ENCODE measurements at places on chromosomes 1 and 21.

DNA sequence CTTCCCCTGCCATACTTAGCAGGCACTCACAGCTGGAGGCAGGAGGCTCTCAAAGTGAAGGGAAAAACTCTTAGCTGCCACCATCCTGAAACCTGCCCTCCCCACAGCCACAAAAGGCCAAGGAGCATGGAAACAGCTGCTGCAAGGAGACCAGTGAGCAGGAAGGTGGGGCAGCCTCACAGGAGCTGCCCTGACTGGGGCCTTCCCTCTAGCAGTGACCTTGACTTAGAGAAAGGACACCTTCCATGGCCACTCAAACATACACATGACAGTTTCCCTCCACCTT, 126.3 kb downstream of the HIVEP3 start:
- DNase-seq: no peak

GRCh38 chr1:185721553-185721952, 12.6 kb upstream of the HMCN1 start:
- no peak for DNase-seq

DNA sequence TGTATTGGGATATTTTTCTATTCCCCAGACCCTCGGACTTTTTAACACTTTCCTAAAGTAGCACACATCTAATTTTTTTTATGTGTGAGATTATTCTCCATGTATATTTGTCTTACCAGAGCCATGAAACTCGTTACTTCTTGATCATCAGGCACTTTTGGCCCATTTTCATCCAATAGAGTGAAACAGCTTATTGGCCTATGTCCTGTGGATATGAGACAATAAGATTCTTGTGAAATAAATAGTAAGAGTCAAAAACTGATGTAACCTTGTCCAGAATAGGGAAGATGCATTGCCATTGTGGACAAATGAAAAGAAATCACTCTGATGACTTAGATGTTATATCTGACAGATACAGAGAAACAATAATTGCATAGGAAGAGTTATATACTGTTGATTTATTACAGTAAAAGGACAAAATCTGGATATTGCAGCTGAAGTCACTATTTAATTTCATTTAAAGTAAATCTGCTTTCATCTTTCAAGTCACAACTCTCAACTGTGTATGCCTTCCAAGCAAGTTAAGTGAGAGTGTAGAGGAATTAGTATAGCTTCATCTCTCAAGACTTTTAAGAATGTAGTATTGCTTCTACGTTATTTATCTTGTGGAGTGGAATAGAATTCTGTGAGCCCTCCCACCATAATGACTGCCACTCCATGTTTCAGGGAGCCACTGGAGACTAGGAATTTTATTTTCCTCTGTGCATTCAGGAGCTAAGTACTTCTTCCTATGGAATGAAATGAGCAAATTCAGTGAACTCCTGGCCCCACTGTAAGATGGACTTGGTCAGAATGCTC, 86.9 kb downstream of the ADAMTS1 start:
- no peak for DNase-seq

DNA sequence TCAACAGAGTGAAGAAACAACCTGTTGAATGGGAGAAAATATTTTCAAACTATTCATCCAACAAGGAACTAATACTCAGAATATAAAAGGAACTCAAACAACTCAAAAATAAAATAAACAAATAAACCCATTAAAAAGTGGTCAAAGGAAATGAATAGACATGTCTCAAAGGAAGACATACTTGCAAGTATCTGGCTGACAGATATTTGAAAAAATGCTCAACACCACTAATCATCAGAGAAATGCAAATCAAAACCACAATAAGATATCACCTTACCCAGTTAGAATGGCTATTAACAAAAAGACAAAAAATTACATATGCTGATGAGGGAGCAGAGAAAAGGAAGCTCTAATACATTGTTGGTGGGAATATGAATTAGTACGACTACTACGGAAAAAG, 38.2 kb downstream of the TNFSF4 start:
- no peak for DNase-seq

- DNase-seq: peak; percentile 94
These were observed 44.2 kb upstream of the LAPTM5 start for GRCh38 chr1:30801771-30802198.

GRCh38 chr1:64215576-64215975, 12.2 kb downstream of the UBE2U start:
- DNase-seq: no peak

- peak; percentile 53 for DNase-seq
These were observed 32.7 kb downstream of the XCL1 start for GRCh38 chr1:168608796-168609715.

- DNase-seq: no peak
These were observed 148.7 kb upstream of the PRMT6 start for GRCh38 chr1:106907795-106908194.

- DNase-seq: peak; percentile 28
These were observed 1512.2 kb downstream of the KCNT2 start for GRCh38 chr1:195096051-195096521.

DNA sequence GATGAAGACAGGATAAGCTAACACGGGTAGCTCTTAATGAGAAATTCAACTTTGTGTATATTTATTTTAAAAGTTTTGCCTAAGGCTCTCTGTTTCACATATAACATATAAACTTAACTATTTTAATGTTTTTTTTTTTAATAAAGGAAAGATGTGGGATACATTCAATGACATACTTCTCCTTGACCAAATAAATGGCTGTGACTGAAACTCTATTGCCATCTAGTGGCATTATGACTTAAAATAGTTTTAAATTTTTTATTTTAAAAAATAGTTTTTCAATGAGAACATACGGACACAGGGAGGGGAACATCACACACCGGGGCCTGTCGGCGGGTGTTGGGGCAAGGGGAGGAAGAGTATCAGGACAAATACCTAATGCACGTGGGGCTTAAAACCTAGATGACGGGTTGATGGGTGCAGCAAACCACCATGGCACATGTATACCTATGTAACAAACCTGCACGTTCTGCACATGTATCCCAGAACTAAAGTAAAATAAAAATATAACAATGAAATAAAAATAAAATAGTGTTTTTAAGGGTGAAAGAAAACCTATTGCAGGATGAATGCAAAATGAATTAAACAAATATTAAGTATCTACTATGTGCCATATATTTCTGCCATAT, 83.4 kb downstream of the LYST start:
- no peak for DNase-seq

GRCh38 chr1:7567376-7567775, 203.7 kb upstream of the VAMP3 start:
- DNase-seq: no peak

- DNase-seq: no peak
These were observed 9.4 kb upstream of the OR2M2 start for GRCh38 chr1:248165186-248165585.

DNA sequence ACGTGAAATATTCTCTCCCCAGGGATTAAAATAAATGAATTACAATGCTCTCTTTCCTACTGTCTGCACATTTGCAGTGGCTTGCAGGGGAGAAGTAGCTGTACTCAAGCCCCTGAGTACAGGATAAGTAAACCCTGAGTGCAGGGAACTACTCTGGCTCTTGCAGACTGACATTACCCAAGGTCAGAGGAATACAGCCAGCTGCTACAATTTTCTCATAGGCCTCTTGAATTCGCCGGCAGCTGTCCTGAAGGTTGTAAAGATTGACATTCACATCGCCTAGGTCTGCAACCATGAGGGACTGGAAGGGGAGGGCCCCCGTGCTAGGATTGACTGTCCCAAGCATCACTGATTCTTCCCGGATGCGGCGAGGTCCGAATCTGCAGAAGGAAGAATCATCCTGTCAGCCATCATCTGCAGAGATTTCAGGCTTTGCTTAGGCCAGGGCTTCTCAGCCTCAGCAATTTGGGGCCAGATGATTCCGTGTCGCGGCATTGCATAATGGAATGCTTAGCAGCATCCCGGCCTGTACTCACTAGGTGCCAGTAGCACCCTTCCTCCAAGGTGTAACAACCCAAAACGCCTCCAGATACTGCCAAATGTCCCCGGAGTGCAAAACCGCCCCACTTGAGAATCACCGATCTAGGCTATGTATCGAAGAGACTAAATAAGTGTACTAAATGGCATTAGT, 1.7 kb downstream of the AGMAT start:
- DNase-seq: no peak

- no peak for DNase-seq
These were observed 82.3 kb downstream of the DENND1B start for GRCh38 chr1:197692965-197693364.

DNA sequence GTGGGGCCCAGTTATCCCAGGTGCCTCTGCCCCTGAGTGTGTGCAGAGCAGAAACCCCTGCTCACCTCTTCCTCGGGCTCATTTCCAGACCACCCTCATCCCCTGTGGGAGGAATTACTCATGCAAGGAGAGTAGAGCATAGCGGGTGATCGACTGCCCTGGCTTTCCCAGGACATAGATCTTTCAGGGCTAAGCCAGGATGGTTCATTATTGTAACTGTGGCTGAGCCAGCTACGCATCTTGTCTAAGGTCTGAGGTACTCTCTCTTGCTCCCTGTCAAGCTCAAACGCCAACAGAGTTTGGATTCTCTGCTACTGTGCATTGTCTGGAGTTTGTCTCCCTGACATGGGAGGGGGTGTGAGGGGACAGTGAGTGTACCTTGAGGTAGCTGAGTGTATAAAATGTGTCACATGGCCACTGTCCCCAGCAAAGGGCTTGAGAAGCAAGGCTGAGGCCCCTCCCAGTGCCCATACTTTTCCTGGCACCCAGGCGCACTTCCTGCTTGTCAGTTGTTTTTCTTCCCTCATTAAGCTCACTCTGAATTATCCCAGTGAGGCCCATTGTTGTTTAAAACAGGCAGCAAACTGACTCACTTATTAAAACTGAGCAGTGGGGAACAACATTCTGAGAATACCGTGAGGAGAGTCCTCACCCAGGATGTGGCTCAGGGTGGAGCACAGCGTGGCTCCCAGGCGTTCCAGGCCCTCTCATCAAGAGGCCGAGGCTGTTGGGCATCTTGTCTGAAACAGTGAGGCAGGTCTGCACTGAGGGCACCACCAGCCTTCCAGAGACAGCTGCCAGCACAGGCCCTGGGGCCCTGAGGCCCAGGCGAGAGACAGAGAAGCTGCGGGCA, 92.9 kb downstream of the LAMC2 start:
- no peak for DNase-seq

DNA sequence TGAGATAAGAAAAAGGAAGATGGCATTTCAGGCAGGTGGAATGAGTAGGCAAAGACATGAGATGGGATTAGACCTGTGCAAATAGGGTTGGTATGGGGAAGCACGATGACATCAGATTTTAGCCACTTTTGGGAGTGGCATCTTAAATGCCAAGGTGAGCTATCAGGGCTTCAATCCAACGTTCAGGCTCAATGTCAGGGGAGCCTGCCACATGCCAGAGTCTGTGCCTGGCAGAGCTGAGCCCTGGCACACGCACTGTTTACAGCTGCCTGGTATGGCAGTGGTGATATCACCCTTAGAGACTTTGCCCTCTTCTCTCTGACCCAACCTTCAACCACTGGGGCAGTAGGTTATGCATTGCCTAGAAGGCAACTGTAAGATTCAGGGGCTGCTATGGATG, 1.1 kb upstream of the GUCA2B start:
- no peak for DNase-seq

DNA sequence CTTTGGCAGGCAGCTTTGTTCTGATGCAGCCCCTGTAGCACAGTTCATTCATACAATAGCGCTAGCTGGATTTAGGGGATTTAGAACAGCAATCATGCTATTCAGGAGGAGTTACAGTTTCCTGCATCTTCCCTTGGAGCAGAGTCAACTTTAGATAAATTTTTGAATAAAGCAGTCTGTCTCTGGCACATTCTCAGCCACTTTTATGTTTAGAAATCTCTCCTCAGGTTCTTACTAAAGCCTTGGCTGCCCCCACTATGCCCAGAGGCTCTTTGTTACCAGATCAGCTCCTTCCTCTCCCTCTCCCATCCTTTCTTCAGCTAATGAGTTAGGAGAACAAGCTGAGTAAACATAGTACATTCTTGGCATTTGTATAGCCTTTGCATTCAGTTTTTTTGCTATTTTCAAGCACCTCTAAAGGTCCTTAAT, 17.0 kb upstream of the PIGC start:
- no peak for DNase-seq

Measured in ecto neural progenitor cell (in vitro differentiated cells).